ENCODE measurements at places on chromosomes 2 and 18.

- no peak for DNase-seq
These were observed 4.0 kb downstream of the VWA3B start for GRCh38 chr2:98090951-98091350.

GRCh38 chr2:231124838-231125568 is at the start of gene HTR2B:
Gene HTR2B, minus strand, starts transcription at chr2:231125042. Its CDS starts 1,278 bp downstream, at chr2:231123764.
- no peak for DNase-seq

GRCh38 chr18:76456823-76457222 is 38.2 kb downstream of the ZNF516 start:
- no peak for DNase-seq

GRCh38 chr2:143819764-143820163 is 690.5 kb downstream of the ARHGAP15 start:
- DNase-seq: no peak

DNA sequence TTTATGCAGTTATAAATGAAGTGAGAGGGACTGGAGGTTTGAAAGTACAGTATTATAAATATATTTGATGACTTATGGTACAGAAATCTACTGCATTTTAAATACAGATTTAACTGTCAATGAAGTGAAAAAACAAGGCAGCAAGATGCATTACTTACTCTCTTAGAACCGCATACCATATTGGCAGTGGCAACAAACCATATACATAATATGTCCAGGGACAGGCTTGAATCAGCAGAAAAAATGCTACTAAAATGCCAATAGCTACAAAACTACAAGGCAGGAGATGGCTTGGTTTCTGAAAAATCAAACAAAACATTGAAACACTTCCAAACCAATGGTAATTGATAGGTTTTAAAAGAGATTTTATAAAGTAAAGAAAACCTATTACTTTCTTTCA is 77.2 kb downstream of the PIGN start:
- DNase-seq: no peak

DNA sequence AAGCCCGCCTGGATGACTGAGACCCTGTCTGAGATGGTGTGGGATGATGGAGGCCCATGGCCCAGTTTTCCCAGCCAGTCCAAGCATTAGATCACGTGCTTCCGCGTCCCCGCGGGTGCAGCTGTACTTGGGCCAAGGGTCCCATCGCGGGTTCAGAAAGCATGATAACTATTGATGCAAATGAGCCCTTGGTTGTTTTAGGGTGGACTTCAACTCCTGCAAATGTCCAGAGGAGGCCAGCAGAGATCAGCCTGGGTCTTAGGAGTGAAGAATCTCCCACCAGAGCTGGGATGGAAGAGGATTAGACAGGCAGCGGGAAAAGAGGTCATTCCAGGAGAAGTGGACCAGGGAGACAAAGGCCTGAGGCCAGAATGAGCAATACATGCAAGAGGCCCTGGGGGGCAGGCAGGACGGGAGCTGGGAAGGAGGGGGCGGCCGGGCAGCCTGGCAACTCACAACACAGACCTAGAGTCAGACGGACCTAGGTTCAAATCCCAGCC is 89.9 kb upstream of the TMEM247 start:
- no peak for DNase-seq

- no peak for DNase-seq
These were observed 54.5 kb upstream of the NEMP2 start for GRCh38 chr2:190589008-190589407.

DNA sequence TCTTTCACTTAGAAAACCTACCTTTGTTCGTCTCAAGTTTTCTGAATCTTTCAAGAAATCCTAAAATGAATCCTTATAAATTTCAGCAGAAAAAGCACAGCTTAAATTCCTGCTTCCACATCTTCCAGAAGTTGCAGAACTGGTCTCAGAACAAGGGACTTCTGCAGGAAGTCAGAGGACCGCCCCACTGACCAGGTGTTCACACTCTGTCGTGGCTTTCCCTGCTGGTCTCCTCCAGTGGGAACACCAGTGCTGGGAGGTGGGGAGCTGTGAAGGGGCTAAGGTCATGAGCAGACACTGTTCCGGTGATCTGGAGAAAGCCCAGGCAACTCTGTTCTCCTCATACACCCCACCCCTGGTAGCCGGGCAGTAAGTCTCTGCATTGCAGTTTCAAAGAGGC is 3.5 kb downstream of the FAM110C start:
- no peak for DNase-seq

- DNase-seq: no peak
These were observed 43.3 kb downstream of the DDX1 start for GRCh38 chr2:15634846-15635490.

- no peak for DNase-seq
These were observed 15.4 kb upstream of the DGKD start for GRCh38 chr2:233338812-233339368.

GRCh38 chr2:74979844-74980243 is 21.4 kb downstream of the POLE4 start:
- DNase-seq: no peak

DNA sequence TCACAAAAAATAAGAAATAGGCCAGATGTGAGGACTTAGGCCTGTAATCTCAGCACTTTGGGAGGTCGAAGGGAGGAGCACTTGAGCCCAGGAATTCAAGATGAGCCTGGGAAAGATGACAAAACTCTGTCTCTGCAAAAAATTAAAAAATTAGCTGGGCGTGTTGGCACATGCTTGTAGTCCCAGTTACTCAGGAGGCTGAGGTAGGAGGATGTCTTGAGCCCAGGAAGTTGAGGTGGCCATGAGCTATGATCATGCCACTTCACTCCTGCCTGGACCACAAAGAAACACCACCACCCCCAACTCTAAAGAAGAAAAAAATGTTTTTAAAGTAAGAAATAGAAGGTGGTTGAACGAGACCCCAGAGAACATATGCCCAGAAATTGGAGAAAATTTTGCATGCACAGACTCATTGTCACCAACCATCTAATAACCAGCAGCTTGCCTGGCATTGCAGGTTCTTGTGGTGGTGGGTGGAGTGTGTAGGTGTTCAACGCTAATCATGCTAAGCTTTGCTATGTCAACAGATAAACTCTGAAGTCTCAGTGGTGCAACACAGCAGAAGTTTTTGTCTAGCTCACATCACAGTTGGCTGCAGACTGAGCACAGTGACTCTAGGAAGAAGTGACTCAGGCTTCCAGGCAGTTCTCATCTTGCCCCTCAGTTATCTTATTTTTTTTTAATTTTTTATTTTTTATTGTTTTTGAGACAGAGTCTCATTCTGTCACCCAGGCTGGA is 18.6 kb downstream of the ARL4C start:
- DNase-seq: no peak

GRCh38 chr2:8289111-8289510 is 392.7 kb upstream of the ID2 start:
- no peak for DNase-seq

DNA sequence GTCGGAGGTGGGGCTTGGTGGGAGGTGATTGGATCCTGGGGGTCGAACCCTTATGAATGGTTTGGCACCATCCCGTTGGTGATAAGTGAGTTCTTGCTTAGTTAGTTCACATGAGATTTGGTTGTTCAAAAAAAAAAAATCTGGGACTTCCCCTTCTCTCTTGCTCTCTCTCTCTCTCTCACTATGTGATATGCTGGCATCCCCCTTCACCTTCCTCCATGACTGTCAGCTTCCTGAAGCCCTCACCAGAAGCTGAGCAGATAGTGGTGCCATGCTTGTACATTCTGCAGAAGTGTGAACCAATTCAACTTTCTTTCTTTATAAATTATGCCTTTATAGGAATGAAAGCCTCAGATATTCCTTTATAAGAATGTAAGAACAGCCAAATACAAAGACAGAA is 269.7 kb upstream of the APCDD1 start:
- no peak for DNase-seq

- DNase-seq: no peak
These were observed 63.5 kb downstream of the STAT4 start for GRCh38 chr2:191087311-191087710.

GRCh38 chr18:63237881-63238692 is 81.5 kb downstream of the BCL2 start:
- DNase-seq: no peak

- no peak for DNase-seq
These were observed 122.5 kb downstream of the FIGN start for GRCh38 chr2:163613266-163613731.

DNA sequence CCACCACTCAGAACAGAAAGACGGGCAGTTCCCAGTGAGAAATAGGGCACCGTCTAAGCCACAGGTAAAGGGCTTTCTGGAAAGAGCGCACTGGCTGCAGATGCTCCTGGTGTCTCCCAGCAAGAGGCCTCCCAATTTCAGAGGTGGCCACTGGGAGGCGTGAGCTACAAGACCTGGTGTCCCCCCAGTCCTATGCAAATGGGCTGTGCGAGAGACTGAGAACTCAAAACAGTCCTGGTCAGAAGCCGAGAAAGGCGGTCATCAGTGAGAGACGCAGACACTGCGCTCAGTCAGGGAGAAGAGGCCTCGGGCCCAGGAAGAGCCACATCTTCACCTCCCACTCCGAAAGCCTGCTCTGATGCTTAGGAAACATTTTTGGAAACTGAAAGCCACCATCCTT is 179.5 kb downstream of the EIPR1 start:
- no peak for DNase-seq

GRCh38 chr2:223947711-223948205 is 2.6 kb upstream of the WDFY1 start:
- no peak for DNase-seq

GRCh38 chr2:55856936-55857335 is 66.6 kb downstream of the EFEMP1 start:
- no peak for DNase-seq

DNA sequence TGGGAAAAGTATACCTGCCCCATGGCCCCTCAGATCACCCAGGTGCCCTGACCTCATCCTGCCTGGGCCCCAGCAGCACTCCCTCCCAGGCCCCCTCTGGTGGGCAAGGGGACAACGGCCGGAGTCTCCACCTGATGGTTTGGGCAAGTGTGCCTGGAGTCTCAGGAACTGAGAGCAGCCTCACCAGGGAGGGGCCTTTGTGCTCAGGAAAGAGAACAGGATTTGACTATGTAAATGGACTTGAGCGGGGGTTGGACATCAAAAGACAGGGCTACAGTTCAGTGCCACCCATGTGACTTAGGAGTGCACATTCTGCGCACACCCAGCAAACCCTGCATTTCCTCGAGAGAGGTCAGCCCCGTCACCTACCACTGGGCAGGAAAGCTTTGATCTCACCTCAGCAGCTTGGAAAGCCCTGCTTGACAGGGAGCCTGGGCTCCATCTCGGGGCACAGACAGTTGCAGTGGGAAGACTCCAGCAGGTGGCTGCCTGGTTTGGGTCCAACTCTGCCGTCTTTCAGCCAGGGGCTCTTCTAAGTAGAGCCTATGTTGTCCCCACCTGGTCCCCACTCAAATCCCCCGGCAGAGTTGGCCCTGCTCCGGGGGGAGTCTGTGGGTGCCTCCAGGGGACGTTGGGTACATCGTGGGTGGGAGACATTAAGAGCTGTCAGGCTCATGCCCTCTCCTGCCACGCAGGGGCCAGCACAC is 3.3 kb downstream of the INPP5D start:
- no peak for DNase-seq

DNA sequence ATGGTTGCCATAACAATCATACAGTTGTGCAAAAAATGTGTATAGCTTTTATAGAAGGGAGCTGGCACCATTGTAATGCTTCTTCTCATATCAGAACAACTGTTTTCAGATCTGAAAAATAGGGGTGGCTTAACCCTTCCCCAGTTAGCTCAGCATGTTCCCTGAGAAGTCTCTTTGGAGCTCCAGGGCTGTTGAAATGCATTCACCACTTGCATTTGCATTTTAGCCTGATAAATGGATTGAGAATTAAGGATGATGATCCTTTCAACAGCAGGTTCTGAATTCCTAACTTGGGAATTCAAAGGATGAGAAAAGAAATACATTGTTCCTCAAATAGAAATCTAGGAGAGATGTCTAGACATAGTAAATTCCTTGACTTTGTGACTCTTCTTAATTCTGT is 181.7 kb upstream of the ALPP start:
- DNase-seq: no peak

GRCh38 chr2:85308896-85309555 is 18.8 kb downstream of the TGOLN2 start:
- no peak for DNase-seq

DNA sequence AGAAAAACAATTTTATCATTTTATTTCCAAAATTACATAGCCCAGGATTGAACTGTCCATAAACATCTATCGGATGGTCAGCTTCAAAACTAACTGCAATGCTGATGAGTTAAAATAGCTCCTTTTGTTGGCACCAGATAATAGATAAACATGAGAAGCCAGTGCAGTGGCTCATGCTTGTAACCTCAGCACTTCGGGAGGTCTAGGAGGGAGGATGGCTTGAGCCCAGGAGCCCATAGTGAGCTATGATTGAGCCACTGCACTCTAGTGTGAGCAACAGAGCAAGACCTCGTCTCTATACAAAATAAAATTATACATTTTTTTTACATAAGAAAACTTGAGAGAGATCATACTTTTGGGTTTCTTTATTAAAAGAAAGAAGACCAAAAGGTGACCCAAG is 34.6 kb upstream of the IMPA2 start:
- DNase-seq: no peak

DNA sequence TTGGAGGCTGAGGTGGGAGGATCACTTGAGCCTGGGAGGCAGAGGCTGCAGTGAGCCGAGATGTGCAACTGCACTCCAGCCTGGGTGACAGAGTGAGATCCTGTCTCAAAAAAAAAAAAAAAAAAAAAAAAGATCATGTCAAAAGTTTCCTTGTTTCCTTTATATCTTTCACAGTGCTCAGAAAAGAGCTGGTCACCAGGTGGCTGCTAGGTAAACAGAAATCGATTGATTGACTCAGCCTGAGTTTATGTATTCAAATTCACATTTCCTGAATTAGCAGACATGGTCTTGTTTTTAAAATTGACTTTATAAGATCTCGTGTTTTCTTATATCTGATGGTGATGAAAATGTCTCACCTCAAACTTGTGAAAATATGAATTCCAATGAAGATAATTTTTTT is 261.8 kb upstream of the FANCL start:
- no peak for DNase-seq

DNA sequence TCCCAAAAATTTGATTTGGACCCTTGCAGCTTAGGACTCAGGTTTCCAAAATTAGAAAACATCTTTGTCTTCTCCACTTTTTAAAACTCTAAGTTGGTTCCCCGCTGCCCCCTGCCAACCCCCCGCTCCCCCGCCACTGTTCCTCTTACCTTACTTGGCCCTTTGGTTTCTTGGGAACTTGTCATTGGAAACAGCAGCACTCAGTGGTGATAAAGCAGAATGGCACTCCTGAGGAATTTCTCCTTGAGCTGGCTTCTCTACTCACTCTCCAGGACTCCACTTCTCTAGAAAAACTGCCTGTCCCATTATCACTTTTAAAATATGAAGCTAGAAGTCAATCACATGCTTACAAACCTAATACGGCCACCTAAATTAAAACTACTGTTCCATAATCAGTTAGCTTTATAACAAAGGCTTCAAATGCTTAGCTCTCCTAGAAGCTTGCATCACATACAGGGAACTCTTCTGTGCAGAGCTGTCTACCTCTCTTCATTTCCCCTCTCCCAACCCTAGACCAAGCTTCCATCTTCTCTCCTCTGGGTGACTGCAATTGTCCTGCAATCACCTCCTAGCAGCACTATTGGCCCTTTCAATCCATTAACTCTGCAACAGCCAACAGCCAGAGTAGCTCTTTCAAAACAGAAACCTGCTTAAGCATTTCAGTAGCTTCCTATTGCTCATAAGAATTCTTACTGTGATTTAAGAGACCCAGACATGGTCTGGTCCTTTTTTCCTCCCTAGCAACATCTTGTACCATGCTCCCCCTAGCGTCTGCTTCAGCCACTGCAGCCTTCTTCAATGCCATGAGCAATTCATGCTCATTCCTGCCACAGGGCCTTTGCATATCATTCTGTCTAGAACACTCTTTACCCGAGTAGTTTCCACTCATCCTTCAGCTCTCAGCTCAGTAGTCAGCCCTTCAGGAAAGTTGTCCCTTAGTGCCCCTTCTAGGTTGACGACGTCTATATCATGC is 15.2 kb upstream of the PLEKHM3 start:
- peak; percentile 25 for DNase-seq

GRCh38 chr2:172374318-172375240 is 52.8 kb upstream of the ITGA6 start:
- DNase-seq: no peak

Measured in activated CD8-positive, alpha-beta memory T cell treated with anti-CD3 and anti-CD28 coated beads for 4 hours (primary cell).